ENCODE measurements at places on chromosomes 2 and 18.

GRCh38 chr2:97792416-97792815, 79.0 kb downstream of the ZAP70 start:
- DNase-seq: no peak

- peak; percentile 88 for DNase-seq
These were observed 26.4 kb downstream of the TBC1D8 start for GRCh38 chr2:101124643-101125366.

GRCh38 chr2:236941551-236941950, 144.1 kb upstream of the COPS8 start:
- DNase-seq: no peak

GRCh38 chr2:218186355-218186766, 19.6 kb upstream of the CXCR1 start:
- peak; percentile 85 for DNase-seq

DNA sequence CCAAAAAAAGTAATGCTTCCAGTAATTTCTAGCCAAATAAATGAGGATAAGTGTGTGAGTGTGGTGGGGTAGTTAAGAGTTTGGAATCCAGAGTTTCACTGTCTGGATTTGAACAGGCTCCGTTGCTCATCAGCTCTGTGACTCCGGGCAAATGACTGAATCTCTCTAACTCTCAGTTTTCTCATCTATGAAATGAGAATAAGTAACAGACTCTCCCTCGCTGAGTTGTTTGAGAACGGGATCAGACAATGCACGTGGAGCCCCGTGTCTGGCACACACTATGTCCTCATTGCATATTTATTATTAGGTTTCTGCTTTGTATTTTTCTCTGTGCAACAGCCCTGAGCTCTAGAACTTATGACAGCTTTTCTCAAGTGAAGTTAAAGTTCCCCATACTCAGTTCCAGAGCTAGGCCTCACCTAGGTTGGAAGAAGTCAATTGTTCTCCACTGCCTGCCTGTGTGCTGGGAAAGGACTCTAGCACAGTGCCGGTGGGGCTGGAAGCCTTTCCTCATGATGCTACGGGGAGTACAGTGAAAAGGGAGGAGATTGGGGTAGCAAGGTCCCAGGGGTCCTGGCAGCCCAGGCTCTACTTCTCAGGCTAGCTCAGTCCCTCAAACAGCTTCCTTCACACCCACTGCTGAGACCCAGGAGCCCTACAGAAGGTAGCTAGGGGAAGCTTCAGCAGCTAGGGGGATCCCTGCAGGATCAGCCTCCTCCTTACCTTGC, 1.7 kb upstream of the ICOS start:
- DNase-seq: no peak

GRCh38 chr18:3163968-3164367, 55.8 kb downstream of the MYOM1 start:
- DNase-seq: no peak

- DNase-seq: peak; percentile 83
These were observed 25.4 kb upstream of the CHN1 start for GRCh38 chr2:175030380-175031271.

- DNase-seq: peak; percentile 42
These were observed 244.5 kb upstream of the ID2 start for GRCh38 chr2:8437228-8437948.

GRCh38 chr2:223865907-223866508, 28.6 kb upstream of the AP1S3 start:
- DNase-seq: no peak
